ENCODE measurements at places on chromosomes 7 and 10.

GRCh38 chr10:4546500-4546899 lies 279.5 kb upstream of the AKR1E2 start:
- no peaks in the 10 kb centered on the region for H3K4me1 ChIP-seq
- H3K4me3 ChIP-seq, result no peak overlapping the region
- peak; percentile 79 for DNase-seq
- no peaks in the 10 kb centered on the region for H3K27me3 ChIP-seq

DNA sequence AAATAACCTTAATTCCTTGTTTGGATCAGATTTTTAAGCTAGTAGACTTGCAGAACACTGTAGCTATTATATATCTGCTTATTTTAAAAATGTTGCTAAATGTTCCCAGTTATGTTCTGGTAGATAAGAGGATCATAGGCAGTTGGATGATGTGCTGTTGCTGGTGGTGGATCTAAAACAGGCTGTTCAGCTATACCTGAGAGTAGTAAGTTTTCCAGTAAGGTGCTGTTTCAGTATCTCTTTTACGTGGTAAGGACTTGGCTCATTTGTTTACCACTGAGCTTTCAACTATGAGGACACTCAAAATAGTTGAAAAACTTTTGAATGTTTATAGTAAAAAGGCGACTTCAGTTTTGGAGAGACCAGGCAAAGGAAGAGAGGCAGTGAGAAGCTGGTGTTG lies 180.9 kb downstream of the CDK14 start:
- DNase-seq, result no peak
- no peak overlapping the region for H3K4me3 ChIP-seq
- no peaks in the 10 kb centered on the region for H3K27me3 ChIP-seq
- no peaks in the 10 kb centered on the region for H3K36me3 ChIP-seq

DNA sequence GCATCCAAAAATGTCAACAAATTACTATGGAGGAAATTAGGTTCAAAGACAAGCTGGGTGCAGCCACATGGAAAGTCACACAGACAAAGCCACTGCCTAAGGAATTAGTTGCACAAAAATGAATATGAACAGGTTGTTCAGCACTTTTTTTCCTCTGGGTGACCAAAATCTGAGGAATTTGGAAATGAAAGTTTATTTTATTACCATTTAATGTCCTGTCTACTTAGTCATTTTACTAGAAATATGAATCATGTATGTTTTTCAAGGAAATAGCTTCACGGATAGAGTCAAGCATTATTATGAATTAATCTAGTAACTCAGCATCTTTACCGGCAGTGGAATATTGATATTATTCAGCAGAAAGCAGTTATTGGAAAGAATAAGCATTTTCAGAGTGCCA lies 106.3 kb downstream of the ANK3 start:
- H3K27me3 ChIP-seq, result peaks cover 4% of the 10 kb centered on the region
- no peak overlapping the region for H3K4me3 ChIP-seq
- peak; percentile 13 for DNase-seq
- peaks cover 1% of the 10 kb centered on the region for H3K4me1 ChIP-seq
- no peaks in the 10 kb centered on the region for H3K36me3 ChIP-seq

GRCh38 chr7:342681-343216 lies 52.8 kb downstream of the FOXL3 start:
- H3K4me3 ChIP-seq, result no peak overlapping the region
- no peak for DNase-seq
- H3K27ac ChIP-seq, result no peak overlapping the region
- peaks cover 31% of the 10 kb centered on the region for H3K27me3 ChIP-seq
- H3K4me1 ChIP-seq, result no peaks in the 10 kb centered on the region

- peak; percentile 39 for DNase-seq
- H3K4me3 ChIP-seq, result no peak overlapping the region
- 0 out of 2 replicates have a peak, but pooled peaks cover 3% of the 10 kb centered on the region for H3K36me3 ChIP-seq
- H3K27ac ChIP-seq, result peak overlapping the region; percentile 52
Observed at GRCh38 chr7:130409712-130410072, 29.4 kb downstream of the CPA1 start.

GRCh38 chr7:152341914-152342236 lies 93.9 kb downstream of the KMT2C start:
- no peaks in the 10 kb centered on the region for H3K36me3 ChIP-seq
- no peak overlapping the region for H3K4me3 ChIP-seq
- peaks cover 2% of the 10 kb centered on the region for H3K4me1 ChIP-seq
- H3K27me3 ChIP-seq, result no peaks in the 10 kb centered on the region
- DNase-seq, result no peak

GRCh38 chr7:43750016-43750887 lies 8.2 kb upstream of the BLVRA start:
- peak; percentile 65 for DNase-seq
- H3K4me1 ChIP-seq, result peaks cover 4% of the 10 kb centered on the region
- peak overlapping the region; percentile 26 for H3K27ac ChIP-seq
- no peaks in the 10 kb centered on the region for H3K36me3 ChIP-seq

DNA sequence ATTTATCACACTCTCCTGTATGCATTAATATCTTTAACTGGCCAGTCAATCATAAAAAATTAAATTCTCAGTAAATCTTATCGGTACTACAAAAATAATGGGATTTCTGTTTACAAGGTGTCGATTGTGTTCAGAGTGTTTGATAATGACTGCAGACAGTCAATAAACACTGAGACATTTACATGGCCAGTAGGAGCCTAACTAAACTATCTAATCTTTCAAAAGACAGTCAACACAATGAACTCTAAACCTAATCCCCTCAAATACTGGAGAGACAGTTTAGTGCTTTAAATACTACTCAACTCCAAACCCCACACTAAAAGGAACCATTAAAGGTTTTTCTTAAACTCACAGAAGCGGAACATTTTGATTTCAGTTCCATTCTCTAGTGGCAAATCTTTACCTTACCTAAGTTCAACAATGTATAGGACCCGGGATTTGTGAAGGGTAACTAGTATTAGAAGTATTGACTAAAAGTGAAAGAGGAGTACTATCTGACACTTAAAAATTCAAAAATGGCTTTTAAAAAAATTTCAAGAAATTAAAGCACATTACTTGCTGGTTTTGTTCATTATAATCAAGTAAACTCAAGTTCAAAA lies 37.3 kb upstream of the EXOC6 start:
- DNase-seq, result no peak
- H3K4me3 ChIP-seq, result no peak overlapping the region
- H3K27ac ChIP-seq, result no peak overlapping the region
- no peaks in the 10 kb centered on the region for H3K27me3 ChIP-seq

DNA sequence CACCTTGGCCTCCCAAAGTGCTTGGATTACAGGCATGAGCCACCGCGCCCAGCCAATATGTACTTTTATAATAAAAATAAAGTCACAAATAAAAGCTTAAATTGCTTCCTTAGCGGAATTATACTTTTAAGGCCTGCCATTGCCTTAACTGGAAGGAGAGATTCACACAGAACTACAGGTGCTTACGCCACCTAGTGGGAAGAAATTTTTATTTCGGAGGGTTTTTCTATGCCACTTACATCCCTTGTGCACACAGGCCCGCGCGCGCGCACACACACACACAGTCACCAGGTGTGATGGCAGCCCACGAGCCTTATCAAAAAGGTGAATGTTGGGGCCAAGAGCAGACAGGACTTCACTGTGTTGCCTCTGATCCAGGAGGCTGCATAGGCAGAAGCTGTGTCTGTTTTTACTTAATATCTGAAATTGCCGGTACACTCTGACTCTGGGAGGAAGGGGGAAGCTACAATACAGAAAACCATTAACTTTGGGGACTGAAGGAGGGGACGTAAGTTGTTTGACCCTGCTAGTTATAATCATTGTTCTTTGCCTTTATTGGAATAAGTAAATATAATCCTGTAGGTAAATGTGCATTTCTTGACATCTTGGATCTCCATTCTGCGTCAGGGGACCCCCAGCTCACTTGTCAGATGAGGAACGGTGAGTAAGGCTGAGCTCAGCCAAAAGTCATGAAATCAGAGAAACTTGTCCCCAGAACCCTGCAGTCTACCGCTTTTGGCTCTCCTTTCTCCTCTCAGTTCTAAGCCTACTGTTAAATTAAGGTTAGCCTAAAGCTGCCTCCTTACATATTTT lies 87.1 kb downstream of the SLC16A9 start:
- no peak overlapping the region for H3K27ac ChIP-seq
- no peak overlapping the region for H3K4me3 ChIP-seq
- no peaks in the 10 kb centered on the region for H3K36me3 ChIP-seq
- DNase-seq, result peak; percentile 61
- H3K27me3 ChIP-seq, result peaks cover 2% of the 10 kb centered on the region

All from IMR-90 (cell line).